Sigmoid colon (tissue), 7 donors: ENCODE measurements at places on chromosomes 12 and 14. TPM values are rescaled to one million over a fixed set of nuclear protein-coding genes. Genes with fewer than 3 reads are reported as not detected.

DNA sequence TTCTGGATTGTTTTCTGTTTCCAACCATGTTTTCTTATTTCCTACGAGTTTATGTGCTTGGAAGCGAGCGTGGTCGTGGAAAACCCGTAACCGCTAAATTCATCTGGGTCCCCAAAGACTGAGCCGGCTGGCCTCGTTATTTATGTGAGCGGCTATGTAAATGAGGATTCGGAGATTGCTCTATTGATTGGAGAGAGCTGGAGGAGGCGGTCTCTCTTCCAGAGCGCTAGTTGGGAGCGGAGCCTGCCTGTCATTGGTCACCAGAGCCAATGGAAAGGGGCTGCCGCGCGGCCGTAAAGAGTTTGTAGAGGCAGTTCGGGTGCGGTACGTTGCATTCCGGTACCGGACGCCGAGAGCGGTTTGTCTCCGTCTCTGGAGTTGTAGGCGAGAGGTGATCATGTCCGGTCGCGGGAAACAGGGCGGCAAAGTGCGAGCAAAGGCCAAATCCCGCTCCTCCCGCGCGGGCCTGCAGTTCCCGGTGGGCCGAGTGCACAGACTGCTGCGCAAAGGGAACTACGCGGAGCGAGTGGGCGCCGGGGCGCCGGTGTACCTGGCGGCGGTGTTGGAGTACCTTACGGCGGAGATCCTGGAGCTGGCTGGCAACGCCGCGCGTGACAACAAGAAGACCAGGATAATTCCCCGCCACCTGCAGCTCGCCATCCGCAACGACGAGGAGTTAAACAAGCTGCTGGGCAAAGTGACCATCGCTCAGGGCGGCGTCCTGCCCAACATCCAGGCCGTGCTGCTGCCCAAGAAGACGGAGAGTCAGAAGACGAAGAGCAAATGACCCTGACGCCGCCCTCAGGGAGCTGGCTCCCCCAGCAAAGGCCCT is 29.0 kb downstream of the WBP11 start:
- peaks cover 29% of the 10 kb centered on the region for H3K4me1 ChIP-seq
- peak overlapping the region; percentile 93 for H3K27ac ChIP-seq
- peak overlapping the region; percentile 86 for H3K4me3 ChIP-seq
- DNase-seq = peak; percentile 99

The UBE3B gene
- total RNA-seq = 48.4 TPM

DNA sequence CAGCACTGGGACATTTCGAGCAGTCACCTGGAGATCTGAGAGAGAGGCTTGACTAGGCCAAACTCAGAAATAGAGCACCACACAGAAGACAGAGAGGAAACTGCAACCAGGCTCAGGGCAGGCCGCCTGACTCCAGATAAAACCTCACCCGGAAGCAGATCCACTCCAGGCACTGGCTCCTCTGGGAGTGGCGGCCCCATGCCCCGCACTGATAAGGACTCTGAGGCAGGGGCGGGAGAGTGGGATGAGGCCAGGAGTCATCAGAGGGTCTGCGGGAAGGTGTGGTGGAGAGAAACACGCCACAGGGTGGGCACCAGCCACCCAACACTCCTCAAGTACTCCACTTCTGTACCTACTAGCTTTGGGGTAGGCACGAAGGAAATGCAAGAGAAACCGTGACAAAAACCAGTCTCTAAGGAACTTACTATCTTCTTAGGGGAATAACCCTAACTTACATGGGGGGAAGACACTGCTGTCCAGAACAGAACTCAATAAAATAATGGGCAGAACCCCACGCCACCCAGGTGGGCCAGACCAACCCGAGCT is 71.3 kb downstream of the CHGA start:
- peak overlapping the region; percentile 60 for H3K27ac ChIP-seq
- H3K36me3 ChIP-seq = peaks cover 3% of the 10 kb centered on the region
- DNase-seq = no peak
- H3K27me3 ChIP-seq = no peaks in the 10 kb centered on the region
- peaks cover 45% of the 10 kb centered on the region for H3K4me1 ChIP-seq

- peak; percentile 87 for DNase-seq
- peak overlapping the region; percentile 20 for H3K27ac ChIP-seq
- no peaks in the 10 kb centered on the region for H3K27me3 ChIP-seq
- H3K4me3 ChIP-seq = no peak overlapping the region
These were observed 3.8 kb upstream of the KRT85 start for GRCh38 chr12:52370926-52371608.

The KLHDC1 gene
- 12.8 TPM for total RNA-seq

The KRT72 gene
- not detected for total RNA-seq

The PTCSC3 gene
- total RNA-seq = not detected

The ESR2 gene
- 0.27 TPM for total RNA-seq

- H3K36me3 ChIP-seq = no peaks in the 10 kb centered on the region
- H3K4me1 ChIP-seq = peaks cover 19% of the 10 kb centered on the region
- H3K27ac ChIP-seq = no peak overlapping the region
- no peaks in the 10 kb centered on the region for H3K27me3 ChIP-seq
- peak; percentile 79 for DNase-seq
These were observed 11.3 kb downstream of the SCARB1 start for GRCh38 chr12:124852329-124852831.

GRCh38 chr14:70822530-70823185 is 13.3 kb upstream of the MAP3K9 start:
- no peaks in the 10 kb centered on the region for H3K4me1 ChIP-seq
- DNase-seq = no peak
- peak overlapping the region; percentile 57 for H3K4me3 ChIP-seq
- no peaks in the 10 kb centered on the region for H3K36me3 ChIP-seq
- H3K27ac ChIP-seq = no peak overlapping the region

DNA sequence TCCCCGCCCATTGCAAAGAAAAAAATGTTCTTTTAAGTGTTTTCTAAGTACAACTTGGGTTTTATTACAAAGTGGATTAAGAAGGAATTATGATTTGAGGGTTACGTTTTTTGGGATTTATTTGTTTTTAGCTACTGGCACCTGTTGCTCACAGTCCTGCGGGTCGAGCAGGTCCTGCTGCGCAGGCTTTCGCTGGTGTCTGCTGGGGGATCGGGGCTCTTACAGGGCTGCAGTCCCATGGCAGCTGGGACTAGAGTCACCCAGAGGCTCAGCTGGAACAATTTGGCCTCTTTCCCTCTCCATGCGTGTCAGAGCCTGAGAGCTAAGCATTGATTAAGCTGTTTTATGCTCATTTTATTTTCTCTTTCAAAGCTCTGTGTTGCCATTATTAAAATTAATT is 55.6 kb upstream of the DYNC1H1 start:
- DNase-seq = no peak
- H3K27ac ChIP-seq = no peak overlapping the region
- H3K27me3 ChIP-seq = no peaks in the 10 kb centered on the region
- no peak overlapping the region for H3K4me3 ChIP-seq
- peaks cover 56% of the 10 kb centered on the region for H3K36me3 ChIP-seq
- H3K4me1 ChIP-seq = no peaks in the 10 kb centered on the region

DNA sequence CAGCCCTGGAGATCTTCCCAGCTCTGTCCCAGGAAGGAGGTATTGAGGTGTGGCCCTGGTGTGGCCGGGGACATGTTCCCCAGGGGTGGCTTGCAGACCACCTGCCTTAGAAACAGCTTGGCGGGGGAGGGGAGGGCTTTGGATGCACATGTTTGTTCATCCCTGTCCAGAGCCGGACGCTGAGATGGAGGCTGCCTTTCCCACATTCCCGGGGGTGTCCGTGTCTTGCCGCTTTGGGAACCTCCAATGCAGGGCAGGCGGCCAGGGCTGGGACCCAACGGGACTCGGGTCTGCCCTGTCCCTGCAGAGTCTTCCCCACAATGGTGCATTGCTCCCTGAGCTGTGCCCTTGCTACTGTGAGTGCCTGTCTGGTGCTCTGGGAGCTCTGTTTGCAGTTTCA is 319.5 kb upstream of the SFSWAP start:
- DNase-seq = no peak
- H3K4me3 ChIP-seq = no peak overlapping the region
- no peaks in the 10 kb centered on the region for H3K4me1 ChIP-seq
- no peak overlapping the region for H3K27ac ChIP-seq

DNA sequence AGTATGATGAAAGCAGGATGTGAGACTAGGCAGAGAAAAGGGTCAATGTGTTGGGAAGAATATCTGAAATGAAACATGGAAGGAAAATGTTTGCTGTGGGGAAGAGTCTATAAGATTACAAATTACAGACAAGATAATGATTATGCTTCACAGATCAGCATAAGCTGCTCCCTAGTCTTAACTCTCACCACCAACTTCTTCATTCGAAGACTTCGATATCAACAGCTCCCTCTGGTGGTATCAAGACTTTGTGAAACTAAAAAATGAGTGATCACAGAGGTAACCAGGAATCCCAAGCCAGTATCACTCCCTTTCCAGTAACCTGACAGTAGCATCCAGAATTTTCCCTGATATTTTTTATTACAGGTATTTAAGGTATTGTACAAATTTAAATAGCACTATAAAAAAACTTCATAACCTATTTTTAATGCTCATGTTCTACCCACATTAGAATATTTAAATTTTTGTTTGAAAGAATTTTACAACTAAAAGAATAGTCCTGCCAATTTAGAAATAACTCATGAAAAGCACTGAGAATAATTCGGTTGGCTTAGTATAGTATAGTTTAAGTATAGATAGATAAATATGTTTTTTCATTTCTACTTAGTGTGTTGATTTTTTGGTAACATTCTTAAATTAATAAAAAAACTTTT is 84.4 kb downstream of the C2CD5 start:
- no peaks in the 10 kb centered on the region for H3K36me3 ChIP-seq
- no peak overlapping the region for H3K4me3 ChIP-seq
- H3K27me3 ChIP-seq = no peaks in the 10 kb centered on the region
- H3K4me1 ChIP-seq = peaks cover 4% of the 10 kb centered on the region

DNA sequence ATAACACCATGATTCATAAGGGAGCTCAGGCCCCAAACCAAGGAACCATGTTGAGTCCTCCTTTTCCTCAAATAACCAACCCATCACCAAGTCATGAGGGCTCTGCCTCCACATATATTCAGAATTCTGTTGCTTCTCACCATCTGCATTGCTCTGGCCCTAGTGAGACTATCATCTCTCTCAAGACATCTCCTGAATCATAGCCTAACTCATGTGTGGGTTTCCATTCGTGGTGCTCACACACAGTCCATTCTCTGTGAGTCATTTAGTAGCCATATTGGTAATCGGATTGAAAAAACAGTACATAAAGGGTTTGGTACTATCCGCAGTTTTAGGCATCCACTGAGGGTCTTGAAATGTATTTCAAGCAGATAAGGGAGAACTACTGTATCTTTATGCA is 5.1 kb upstream of the SLC38A2 start:
- H3K4me1 ChIP-seq = peaks cover 17% of the 10 kb centered on the region
- H3K27me3 ChIP-seq = no peaks in the 10 kb centered on the region
- H3K36me3 ChIP-seq = no peaks in the 10 kb centered on the region

GRCh38 chr14:98951031-98951430 is 321.0 kb downstream of the BCL11B start:
- H3K27ac ChIP-seq = no peak overlapping the region
- no peaks in the 10 kb centered on the region for H3K36me3 ChIP-seq
- H3K4me3 ChIP-seq = no peak overlapping the region
- no peaks in the 10 kb centered on the region for H3K27me3 ChIP-seq

The NFATC4 gene
- 58.1 TPM for total RNA-seq

DNA sequence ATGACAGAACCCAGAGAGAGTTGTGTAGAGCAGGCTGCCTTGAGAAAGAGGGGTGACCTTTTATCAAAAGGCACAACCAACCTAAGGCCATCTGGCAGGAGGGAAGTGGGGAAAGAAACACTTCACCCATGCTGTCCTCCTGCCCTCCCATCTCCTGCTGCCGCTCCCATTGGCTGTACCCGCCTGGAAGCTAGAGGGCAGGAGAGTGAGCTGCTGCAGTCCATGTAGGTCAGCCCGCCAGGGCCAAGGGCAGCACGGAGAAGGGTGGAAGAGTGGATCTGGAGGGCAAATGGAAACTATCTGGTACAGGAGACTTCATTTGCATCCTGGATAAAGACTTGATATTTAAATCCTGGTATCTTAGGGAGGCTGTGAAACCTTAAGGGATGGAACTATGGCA is 11.5 kb upstream of the CABP1 start:
- H3K27ac ChIP-seq = no peak overlapping the region
- H3K4me1 ChIP-seq = no peaks in the 10 kb centered on the region
- H3K27me3 ChIP-seq = peaks cover 4% of the 10 kb centered on the region
- DNase-seq = no peak
- H3K4me3 ChIP-seq = no peak overlapping the region

- H3K27ac ChIP-seq = no peak overlapping the region
- H3K36me3 ChIP-seq = peaks cover 51% of the 10 kb centered on the region
- no peak overlapping the region for H3K4me3 ChIP-seq
- no peaks in the 10 kb centered on the region for H3K4me1 ChIP-seq
These were observed 22.2 kb downstream of the PPP1CC start for GRCh38 chr12:110720516-110720915.

DNA sequence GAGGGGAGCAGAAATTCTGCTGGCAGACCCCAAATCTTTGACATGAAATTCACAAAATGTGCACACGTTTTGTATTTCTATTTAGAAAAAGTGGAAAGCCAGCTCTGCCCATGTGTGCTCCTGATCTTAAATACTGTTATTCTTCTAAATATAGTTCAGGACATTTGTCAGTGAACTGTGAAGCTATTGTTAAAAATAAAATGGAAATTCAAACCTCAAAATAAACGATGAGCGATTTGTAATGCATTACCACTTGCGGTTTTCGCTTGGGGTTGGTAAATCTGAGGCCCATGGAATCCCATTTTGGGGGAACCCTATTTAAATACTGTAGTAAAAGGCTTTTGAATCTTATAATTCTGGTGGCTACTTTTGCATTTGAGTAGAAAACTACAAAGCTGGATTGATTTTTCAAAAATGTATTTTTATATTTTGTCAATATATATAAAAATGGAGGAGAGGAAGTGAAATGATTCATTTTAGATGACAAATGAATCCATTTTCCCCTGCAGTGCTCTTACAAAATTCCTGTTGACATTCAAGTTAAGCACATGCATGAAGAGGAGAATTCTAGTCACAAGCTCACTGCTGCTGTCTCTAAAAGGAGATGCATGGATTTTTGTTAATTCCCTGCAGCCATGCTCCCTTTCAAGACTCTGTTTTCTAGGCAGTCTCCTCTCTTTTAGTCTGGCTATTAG is 47.1 kb downstream of the FLRT2 start:
- no peak for DNase-seq
- no peak overlapping the region for H3K4me3 ChIP-seq
- H3K27me3 ChIP-seq = no peaks in the 10 kb centered on the region

DNA sequence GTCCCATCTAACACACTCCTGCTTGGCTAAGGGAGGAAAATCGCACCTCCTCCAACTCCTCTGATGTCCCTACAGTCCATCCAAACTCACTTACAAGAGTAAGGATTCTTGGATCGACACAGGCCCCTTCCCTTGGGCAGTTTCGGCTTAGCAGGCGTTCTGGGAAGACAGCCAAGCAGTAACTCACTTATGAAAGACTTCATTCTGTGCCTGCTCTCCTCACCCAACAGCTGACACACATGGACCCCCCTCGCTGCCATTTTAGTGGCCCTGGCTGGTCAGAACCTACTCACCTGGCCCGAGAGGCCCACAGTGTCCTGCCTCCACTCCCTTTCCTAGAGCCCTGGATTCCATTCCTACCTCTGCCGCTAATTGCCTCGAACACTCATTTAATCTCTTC is 52.3 kb upstream of the BCL2L14 start:
- no peaks in the 10 kb centered on the region for H3K36me3 ChIP-seq
- no peak overlapping the region for H3K27ac ChIP-seq
- H3K27me3 ChIP-seq = no peaks in the 10 kb centered on the region
- no peak overlapping the region for H3K4me3 ChIP-seq

The HPD gene
- total RNA-seq = 0.36 TPM
